ENCODE measurements at places on chromosomes 13 and 19. TPM values are rescaled to one million over a fixed set of nuclear protein-coding genes. Genes with fewer than 3 reads are reported as not detected.

GRCh38 chr13:57601536-57601935 lies 30.0 kb upstream of the PCDH17 start:
- DNase-seq = no peak

SIGLEC8 gene
- not detected for polyA plus RNA-seq

PSG7 gene
- 0.05 TPM for polyA plus RNA-seq

DNA sequence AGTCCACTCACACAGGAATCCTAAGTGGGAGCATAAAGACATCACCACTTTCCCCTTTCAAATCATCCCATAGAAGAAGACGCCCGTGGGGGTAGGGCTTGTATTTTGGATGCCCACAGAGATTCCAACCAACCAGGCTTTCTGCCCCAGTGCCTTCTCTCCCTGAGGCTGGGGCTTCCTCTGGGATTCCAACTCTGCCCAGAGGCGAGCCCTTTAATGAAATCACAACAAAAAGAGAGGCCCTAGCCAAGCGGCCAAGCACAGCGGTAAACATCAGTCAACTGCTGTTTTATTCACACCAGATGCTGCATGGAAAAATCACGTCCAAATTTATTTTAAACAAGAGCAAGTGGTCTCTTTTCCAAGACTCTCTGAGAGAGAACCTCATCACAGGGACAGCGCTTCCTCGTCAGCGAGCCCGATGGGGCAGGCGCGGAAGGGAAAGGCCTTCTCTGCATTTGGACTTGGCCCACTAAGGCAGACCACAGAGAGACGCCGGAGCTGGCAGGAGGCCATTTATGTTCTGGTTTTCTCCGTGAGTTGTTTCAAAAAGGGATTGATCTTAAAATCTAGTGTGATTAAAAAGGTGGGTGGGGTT lies 31.5 kb downstream of the ADPRHL1 start:
- peak; percentile 73 for DNase-seq

CRX gene
- not detected for polyA plus RNA-seq

STARD13 gene
- polyA plus RNA-seq = 5.7 TPM

RGS9BP gene
- polyA plus RNA-seq = 0.18 TPM

DNA sequence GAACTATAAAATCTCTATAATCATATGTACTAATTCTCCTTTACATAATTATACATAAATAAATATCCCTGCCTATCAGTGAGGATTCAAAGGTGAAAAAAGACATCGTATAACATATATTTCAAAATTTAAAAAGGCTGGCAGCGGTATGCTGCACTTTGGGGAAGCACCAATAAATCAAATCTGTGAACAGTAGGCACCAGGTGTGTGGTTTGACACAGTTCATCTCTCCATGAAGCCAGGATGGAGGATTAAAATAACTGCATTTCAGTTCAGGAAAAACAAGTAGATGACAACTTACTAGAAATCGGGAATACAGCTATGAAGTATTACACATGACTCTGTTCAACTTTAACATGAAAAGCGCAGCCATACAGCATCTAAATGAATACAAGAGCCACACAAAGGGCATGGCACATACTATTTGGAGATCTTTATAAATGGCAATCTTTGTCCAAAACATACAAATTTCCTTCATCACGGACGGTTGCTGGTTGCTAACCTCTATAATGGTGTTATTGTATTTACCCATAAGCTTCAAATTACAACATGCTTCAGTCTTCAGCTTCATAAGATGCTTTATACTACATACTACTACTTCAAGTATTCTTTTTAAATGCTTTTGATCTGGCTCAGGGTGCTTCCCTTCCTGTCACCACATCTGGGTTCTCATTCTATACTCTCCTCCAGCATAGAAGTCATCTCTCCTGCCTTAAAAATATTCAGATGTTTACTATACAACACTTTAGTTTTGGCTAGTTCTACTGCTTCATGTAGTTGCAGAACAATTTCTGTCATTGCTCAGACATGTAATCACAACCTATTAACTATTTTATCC lies 128.7 kb downstream of the KLF12 start:
- DNase-seq = no peak

DNA sequence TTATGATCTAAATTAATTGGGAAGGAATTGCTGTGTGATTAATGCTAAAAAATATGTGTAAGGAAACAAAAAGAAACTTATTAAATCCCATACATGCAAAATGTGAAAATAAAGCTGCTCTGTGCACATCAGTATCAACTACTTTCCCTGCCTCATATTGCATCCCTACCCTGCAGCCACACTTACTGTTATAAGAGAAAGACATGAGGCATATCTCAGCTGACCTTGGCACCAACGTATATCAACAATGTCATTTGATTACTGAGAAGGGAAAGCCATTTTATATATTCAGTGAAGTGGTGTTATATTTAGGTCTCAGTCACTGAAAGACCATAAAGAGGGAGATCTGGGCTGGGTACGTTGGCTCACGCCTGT lies 585.1 kb downstream of the GPC6 start:
- no peak for DNase-seq

DNA sequence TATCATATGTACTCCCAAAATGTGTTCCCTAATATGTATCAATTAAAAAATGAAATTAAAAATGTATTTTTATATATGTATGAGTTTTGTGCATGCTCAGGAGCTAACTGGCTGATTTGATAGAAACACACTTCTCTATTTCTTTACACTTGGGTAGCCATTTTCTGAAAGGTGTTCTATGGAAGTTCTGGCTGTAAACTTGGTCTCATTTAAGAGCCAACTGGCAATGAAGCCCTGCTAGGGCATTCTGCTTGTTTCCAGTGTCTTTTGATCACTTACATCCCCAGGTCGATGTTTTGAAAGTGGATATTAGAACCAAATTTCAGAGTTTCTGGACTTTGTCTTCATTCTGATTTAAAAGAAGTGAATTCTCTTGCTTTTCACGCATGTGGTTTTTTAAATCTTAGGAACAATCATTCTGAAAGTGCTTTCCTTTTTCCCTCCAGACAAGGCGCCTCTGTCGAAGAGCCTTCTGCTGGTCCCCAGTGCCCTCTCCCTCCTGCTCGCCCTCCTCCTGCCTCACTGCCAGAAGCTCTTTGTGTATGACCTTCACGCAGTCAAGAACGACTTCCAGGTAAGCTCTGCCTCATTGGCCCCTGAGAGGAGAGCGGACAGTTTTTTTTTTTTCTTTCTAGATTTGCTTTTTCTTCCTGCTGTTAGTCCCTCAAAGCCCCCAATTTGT lies 20.1 kb downstream of the GPR18 start:
- no peak for DNase-seq

FBXL3 gene
- polyA plus RNA-seq = 19.2 TPM

DNA sequence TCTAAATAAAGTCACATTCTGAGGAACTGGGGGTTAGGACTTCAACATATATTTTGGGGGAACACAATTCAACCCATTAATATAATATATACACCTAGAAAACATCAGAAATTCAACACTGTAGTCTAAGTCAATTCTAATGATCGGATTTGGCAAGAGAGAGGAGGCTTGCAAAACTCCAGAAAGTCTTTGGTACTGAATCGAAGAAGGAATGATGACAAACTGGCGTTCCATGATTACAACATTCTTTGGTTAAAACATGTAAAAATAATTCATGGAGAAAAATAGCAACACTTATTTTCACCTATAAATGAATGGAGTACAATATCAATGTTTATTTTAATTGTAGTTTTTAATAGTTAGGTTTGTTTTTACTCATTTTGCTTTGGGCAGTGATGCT lies 62.4 kb downstream of the MBNL2 start:
- DNase-seq = no peak

DNA sequence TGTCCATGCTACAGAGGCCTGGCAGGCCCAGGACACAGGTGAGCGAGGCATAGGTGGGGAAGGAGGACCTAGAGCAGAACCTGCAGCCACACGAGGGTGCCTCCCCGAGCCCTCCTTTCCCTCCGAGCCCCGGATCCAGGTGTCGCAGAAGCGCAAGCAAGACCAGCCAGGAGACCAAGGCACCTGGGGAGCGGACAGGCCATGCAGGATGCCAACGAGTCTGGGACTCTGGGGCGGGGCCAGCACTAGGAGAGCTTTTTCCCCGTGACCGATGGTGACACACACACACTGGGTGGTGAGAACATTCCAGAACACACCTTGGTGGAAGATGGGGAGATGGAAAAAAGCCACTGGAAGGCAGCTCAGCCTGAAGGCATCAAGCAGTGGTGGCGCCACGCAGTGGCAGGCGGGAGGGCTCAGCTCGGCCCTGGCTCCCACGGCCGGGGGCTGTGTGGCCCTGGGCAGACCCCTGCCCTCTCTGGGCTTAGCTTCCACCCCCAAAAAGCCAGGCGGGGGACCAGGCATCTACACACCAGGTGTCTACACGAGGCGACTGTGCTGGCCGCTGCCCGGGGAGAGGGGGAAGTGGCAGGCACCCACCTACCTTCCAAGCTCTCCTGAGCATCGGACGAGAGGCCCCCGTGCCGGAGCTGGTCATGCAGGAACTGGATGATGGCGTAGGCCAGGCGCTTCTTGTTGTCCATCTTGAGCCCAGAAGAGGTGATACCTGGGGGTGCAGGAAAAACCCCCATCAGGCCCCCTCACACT lies 14.5 kb downstream of the SGTA start:
- DNase-seq = no peak

SAMD4B gene
- polyA plus RNA-seq = 83.0 TPM

- DNase-seq = no peak
Measured at GRCh38 chr13:61406275-61406674, 9.4 kb downstream of the PCDH20 start.

DNA sequence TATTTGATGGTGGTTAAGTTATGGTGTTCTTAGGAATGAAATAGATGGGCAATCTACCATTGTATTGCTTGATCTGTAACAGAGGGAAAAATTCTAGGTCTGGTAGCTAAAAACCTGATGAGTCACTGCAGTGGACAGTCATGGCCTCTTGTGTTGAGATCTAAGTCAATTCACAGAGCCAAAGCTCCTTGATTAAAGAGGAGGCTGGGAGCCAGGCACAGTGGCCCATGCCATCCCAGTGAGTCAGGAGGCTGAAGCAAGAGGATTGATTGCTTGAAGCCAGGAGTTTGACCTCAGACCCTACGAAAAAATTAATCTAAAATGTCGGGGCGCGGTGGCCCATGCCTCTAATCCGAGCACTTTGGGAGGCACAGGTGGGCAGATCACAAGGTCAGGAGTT lies 67.1 kb upstream of the KPNA3 start:
- DNase-seq = no peak

GRCh38 chr13:93055233-93055632 lies 171.4 kb upstream of the GPC6 start:
- no peak for DNase-seq

- no peak for DNase-seq
Measured at GRCh38 chr19:40571005-40571318, 5.7 kb upstream of the SHKBP1 start.

DNA sequence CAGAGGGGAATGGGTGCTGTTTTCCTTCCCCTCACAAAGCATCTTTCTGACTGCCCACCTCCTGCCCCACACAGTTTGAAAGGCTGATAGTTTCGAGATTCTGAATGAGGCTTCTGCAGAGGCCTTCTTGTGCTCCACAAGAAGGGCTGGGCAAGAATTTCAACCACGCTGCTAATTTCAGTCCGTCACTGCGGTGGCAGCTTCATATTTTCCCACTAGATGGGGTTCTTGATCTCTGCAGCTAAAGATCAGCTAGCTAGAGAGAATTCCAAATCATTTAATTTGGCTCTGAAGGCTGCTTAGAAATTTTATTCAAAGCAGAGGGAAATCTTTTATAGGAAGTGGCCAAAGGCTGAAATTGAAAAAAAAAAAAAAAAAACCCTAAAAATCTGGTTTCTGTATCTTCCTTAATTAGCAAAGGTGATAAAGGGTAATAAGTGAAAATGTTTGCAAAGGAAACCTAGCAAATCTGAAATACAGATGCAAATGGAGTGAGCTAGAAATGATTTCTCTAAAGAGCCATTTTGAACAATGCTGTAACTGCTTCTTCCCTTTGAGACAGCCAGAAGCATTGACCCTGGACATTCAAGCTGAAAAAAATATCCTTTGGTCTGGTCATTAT lies 38.0 kb upstream of the C13orf42 start:
- peak; percentile 69 for DNase-seq

INAFM1 gene
- polyA plus RNA-seq = 3.8 TPM

GRCh38 chr19:38204096-38204495 lies 19.9 kb downstream of the DPF1 start:
- no peak for DNase-seq

Measured in SK-N-SH (cell line).